ENCODE measurements at places on chromosomes 1 and 21. TPM values are rescaled to one million over a fixed set of nuclear protein-coding genes. Genes with fewer than 3 reads are reported as not detected.

NTMT2 gene
- total RNA-seq, result not detected

RGS18 gene
- 2.1 TPM for total RNA-seq

STXBP3 gene
- 41.4 TPM for total RNA-seq

KCNJ15 gene
- total RNA-seq, result 4.8 TPM

OR2T33 gene
- not detected for total RNA-seq

MAP10 gene
- total RNA-seq, result 2.0 TPM

All from subcutaneous adipose tissue (tissue), 4 donors.